ENCODE measurements at places on chromosomes 3 and 15. TPM values are rescaled to one million over a fixed set of nuclear protein-coding genes. Genes with fewer than 3 reads are reported as not detected.

The PPIB gene
- 667 TPM for total RNA-seq

The SLC24A5 gene
- not detected for total RNA-seq

The PPM1L gene
- 0.51 TPM for total RNA-seq

The SCN5A gene
- total RNA-seq, result 10.1 TPM

The LRRIQ4 gene
- total RNA-seq, result not detected

The PRSS50 gene
- total RNA-seq, result not detected

The AGBL1 gene
- total RNA-seq, result not detected

The FAM43A gene
- total RNA-seq, result 80.7 TPM

The LEO1 gene
- 19.9 TPM for total RNA-seq

The MASP1 gene
- 0.77 TPM for total RNA-seq

The TRAK1 gene
- total RNA-seq, result 35.0 TPM

Measured in dermis microvascular lymphatic vessel endothelial cell (primary cell).